ENCODE measurements at places on chromosomes 3 and 15.

DNA sequence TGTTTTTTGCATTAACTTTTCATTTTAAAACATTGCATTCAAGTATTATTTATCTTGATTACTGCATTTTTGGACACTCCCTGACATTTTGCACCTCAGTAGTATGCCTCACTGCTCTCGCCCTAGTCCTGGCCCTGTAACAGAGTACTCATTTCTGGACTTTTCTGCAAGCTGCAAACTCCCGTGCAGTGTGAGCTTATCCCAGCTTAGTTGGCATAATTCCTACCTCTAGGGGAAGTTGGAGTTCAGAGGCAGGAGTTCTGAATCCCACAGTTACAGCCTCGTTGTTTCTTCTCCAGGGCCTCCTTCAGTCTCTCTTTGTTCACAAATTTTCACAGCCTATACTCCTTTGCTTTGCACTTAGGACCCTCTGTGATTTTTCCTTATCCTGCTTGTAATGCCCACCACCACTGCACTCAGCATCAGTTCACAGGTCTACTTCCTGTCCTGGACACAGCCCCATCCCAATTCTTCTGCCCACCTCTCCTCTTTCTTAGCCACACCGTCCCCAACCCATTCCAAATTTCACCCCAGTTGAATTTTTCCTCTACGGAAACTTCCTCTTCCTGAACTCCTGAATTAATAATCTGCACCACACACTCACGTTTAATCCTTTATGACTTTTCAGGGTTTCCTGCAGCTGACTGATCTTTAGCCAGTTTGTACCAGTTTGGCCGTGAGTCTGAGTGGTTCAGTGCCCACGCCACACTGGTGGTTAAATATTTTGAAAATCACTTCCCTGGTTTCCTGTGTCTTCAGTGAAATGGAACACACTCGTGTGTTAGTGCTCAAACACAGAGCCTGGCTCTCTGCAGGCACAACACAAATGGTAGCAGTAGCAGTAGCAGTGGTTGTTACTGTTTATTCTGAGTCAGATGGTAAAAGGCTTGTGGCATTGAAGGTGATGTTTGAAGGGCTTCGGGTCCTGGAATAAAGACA lies 6.3 kb upstream of the CTSH start:
- DNase-seq = no peak

DNA sequence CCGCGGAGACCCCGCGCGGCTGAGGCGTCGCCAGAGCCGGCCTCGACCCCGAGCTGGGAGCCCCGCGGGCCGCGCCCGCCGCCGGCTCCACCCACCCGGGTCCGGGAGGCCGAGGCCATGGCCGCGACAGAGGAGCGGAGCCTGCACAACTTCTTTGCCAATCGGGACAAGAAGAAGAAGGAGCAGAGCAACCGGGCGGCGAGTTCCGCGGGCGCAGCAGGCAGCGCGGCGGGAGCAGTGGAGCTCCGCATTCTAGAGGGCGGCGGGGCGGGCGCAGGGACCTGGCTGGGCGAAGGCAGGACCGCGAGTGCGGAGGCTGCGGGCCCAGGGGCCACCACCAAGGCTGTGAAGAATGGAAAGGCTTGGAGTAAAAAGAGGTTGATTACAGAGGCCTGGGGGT lies 37.6 kb upstream of the EPHA6 start:
- DNase-seq = no peak

DNA sequence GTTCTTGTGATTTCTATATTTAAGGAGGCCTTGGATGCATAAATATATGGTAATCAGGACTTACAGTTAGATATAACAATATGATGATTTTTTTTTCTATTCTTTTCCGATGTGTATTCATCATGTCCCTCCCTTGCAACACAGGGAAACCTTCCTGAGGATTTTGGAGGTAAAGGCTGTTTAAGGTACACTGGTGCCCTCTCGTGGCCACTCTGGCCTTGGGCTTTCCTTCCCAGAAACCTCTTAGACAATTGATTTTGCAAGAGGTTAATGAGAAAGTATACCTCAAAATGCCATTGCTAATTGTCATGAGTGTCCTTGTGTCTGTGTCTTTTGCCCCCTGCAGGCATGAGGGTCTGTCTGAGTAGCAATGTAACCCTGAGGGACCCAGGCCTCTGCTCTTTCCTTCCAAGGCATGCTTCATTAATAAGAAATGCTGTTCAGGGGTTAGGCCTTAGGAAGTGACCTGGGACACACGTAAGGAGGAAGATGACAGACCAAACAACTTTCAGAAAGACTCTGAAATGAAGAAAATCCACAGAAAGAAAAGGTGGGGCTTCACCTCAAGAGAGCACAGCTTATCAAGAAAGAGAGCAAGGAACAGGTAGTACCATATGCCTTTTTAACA lies 70.3 kb upstream of the PPP2R3A start:
- no peak for DNase-seq

DNA sequence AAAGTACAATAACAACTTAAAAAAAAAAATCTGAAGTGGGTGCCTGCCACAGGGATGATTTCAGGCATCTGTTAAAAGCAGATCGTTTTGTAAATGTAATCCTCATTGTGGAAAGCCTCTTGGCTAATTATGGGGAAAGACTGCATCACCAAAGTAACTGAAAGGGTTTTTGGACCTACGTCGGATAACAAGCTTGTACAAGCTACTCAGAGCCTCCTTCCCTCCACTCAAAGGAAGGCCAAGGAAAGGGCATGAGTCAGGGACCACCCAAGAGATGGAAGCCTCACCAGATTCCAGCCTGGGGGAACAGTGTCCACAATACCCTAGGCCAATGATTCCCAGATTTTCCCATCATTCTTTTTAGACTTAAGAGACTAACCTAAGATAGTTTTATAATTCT lies 84.3 kb downstream of the ATP1B3 start:
- DNase-seq = no peak

GRCh38 chr3:129608087-129608935 lies 1.8 kb upstream of the PLXND1 start:
- DNase-seq = no peak

- no peak for DNase-seq
Observed at GRCh38 chr15:29043736-29044502, 158.1 kb downstream of the APBA2 start.

DNA sequence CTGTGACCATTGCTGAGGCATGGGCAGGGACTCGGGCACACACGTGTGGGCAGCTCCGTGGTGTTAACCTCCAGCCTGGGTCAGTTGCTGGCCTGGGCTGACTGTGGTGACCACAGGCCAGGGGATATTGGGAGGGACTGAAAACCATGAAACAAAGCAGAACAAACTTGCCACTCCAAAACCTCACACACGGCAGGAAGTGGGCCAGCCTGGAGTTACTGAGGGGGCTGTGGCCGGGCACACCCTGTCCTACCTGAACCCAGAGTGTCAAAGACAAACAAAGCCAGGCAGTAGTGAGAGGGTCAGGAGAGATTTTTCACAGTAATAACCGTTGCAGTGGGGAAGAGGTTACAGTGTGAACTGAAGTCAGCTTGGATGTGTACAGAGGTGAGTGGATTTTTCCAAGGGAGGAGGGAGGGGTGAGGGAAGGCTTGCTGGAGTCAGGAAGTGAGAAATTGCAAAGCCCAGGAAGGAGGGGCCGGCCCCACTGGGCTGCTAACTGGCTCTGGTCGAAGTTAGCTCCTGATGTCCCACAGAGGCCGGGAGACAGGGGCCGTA lies 40.0 kb upstream of the ATP10A start:
- no peak for DNase-seq

GRCh38 chr15:98904544-98904943 lies 103.0 kb downstream of the PGPEP1L start:
- no peak for DNase-seq

DNA sequence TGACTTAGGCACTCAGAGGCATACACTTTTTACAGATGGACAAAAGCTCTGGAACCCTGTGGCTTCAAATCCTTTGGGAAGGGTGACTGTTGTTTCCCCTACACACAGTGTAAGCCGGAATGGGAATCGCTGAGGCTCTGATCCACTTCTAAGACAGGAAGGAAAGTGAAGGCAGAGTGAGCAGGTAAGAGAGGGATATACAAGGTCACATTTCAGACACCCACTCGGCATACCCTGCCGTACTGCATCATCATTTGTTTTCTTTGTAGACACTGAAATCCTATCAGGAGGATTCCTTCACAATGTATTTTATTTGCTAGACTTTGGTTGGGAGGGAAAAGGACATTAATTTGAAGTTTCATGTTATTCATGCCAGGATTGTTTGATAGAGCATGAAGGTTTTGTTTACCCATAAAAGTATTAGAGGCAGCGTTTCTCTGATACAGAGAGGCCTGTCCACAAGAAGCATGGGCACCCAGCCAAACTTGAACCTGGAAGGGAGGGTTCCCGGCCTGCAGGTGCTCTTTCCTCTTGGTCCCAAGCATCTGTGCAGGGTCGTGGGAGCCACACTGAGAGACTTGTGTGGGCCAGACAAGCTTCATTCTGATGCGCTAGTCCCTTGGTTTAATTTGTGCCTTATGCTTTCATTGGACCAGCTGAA lies 21.9 kb upstream of the POLR2M start:
- no peak for DNase-seq

- no peak for DNase-seq
Observed at GRCh38 chr15:63473007-63473748, 31.2 kb upstream of the USP3 start.

- DNase-seq = no peak
Observed at GRCh38 chr15:40097096-40097967, 11.3 kb downstream of the BMF start.

- DNase-seq = no peak
Observed at GRCh38 chr3:5201536-5201935, 14.0 kb downstream of the EDEM1 start.

DNA sequence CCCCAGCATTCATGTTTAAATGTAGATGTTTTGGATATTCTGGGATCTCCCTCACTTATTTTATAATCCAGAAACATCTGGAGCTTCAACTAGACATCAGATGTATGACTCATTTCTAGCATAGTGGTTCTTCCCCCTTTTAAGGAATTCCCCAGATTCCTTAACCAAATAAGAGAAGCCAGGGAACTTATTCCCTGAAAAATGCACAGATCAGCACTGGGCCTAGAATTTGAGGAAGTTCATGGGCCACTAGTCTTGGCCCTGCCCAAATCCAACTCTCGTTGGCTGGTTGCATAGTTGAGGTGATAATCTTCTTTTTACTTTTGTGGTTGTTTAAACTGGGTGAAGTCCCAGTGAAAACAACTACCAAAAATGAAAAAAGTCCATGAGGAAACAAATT lies 20.4 kb downstream of the RARRES1 start:
- no peak for DNase-seq

- no peak for DNase-seq
Observed at GRCh38 chr3:71532639-71533395, 50.7 kb downstream of the FOXP1 start.

- DNase-seq = no peak
Observed at GRCh38 chr15:33168444-33168843, 26.1 kb downstream of the FMN1 start.

GRCh38 chr15:40454904-40455391 lies 14.2 kb downstream of the BAHD1 start:
- no peak for DNase-seq

- DNase-seq = no peak
Observed at GRCh38 chr3:153919773-153920172, 201.4 kb upstream of the ARHGEF26 start.

GRCh38 chr3:181966393-181966792 lies 254.7 kb downstream of the SOX2 start:
- DNase-seq = no peak

- DNase-seq = no peak
Observed at GRCh38 chr3:57957824-57958223, 50.4 kb upstream of the FLNB start.

DNA sequence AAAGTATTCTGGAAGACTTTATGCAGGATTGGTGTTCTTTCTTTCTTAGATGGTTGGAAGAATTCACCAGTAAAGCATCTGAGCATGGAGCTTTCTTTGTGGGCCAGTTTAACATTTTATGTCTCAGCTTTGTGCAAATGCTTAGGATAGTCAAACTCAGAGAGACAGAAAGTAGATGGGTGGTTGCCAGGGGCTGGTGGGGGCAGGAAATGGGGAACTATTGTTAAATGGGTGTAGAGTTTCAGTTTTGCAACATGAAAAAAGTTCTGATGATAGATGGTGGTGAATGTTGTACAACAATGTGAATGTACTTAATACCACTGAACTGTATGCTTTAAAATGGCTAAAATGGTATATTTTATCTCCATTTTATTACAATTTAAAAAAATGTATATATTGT lies 24.8 kb downstream of the SPCS1 start:
- DNase-seq = no peak

DNA sequence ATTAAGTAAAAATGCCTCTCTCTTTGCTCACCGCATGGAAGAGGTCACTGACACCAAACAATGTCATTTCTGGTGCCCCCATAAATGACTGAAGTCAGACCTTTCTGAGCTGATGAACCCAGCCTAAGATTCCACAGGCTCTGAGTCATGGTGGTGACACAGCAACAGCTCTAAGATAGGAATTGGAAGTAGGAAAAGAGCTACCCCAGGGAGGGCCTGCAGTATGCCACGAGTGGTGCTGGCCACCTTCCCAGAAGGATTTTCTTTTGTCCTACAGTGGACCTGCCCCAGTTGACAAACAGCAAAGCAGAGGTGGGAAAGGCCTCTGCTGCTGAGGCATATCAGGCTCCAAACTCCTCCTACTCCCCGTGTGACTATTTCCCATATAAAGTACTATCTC lies 208.1 kb downstream of the MINAR1 start:
- DNase-seq = no peak
